HCEC 1CT (cell line): ENCODE measurements at places on chromosomes 5 and 9.
A peak's percentile ranks its signal among the peaks of the same experiment; 100 is the strongest.

GRCh38 chr5:58760222-58760621, 177.3 kb downstream of the RAB3C start:
- no peak for DNase-seq

GRCh38 chr5:14265570-14265969, 122.4 kb downstream of the TRIO start:
- DNase-seq, result peak; percentile 98

DNA sequence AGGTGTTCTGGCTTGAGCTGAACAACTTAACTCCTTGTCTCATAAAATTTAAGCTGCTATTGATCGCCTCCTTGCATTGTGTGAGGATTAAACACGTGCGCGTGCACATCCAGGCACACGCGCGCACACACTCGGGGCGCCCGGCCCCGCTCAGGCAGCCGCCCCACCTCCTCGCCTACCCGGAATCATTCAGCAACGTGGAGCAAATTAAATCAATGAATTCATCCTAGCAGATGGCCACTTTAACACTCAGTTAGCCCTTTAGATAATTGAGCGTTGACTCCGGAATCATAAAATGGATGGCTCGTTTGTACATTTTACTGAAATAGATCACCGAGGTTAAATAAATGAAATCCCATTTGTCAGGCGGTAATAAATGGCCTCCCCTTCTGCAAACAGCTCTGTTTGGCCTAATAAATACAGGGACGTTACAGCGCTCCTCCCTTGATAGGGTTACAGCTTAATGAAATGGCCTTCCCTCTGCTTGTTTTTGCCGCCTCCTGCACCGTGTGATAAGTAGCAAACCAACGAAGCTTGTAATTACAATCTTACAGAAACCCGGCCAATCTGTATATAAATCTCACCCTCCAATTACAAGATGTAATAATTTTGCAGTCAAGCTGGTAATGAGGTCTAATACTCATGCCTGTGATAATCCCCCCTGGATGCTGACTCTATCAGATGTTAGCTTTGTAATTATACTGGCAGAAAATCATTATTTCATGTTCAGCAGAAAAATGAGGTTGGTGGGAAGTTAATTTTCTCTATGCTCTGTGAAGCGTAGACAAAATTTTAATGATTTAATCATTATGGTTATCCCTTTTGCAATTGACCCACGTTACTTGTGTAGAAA, 229.7 kb upstream of the IRX4 start:
- DNase-seq, result no peak

DNA sequence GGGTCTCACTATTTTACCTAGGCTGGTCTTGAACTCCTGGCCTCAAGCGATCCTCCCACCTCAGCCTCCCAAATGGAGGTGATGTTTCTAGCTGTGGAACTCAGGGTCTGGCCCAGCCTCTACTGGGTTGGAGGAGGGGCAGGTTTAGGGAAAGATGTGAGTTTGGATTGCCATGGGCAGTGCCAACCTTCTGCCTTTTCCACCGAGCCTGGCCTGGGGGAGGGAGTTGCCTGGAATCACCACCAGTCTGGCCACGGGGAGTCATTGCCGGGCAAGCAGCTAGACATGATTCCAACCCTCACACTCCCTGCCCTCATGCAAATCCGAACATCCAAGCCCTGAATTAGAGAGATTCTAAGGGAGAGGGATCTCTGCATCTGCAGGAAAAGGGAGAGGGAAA, 21.0 kb upstream of the VDAC1 start:
- DNase-seq, result no peak

- DNase-seq, result peak; percentile 62
Observed at GRCh38 chr5:75656311-75657003, 45.2 kb downstream of the ANKDD1B start.

DNA sequence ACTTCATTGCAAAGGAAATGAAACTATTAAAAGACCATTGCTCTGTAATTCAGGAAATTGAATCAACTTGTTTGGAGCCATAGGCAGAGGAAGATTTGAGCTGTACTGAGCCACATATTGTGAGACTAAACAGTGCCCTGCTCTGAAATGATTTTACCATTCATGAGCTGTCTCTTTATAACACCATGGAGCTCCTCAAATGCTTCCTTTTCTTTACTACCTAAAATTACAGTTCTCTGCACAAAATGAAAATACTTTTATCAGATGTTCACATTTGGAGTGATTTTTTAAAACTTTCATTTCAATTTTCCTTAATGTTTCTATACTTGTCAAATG, 97.9 kb downstream of the NLN start:
- no peak for DNase-seq

- no peak for DNase-seq
Observed at GRCh38 chr5:36561601-36562000, 44.8 kb upstream of the SLC1A3 start.
